ENCODE measurements at places on chromosomes 7 and 10. TPM values are rescaled to one million over a fixed set of nuclear protein-coding genes. Genes with fewer than 3 reads are reported as not detected.

The ERV3-1 gene
- 17.3 TPM for total RNA-seq

The NUTM2B gene
- total RNA-seq: 0.24 TPM

The LDB3 gene
- total RNA-seq: 0.56 TPM

The C10orf62 gene
- total RNA-seq: 0.16 TPM

The ZNF212 gene
- total RNA-seq: 7.5 TPM

The SERPINE1 gene
- total RNA-seq: 5.3 TPM

The DPYSL4 gene
- total RNA-seq: 1.6 TPM

The OR2A1 gene
- not detected for total RNA-seq

The FAM20C gene
- total RNA-seq: 12.6 TPM
